ENCODE measurements at places on chromosomes 1 and 21.

- DNase-seq = peak; percentile 82
Measured at GRCh38 chr1:110783292-110783918, 89.5 kb upstream of the CD53 start.

GRCh38 chr1:242651817-242652216 lies 127.3 kb upstream of the PLD5 start:
- DNase-seq = peak; percentile 79

DNA sequence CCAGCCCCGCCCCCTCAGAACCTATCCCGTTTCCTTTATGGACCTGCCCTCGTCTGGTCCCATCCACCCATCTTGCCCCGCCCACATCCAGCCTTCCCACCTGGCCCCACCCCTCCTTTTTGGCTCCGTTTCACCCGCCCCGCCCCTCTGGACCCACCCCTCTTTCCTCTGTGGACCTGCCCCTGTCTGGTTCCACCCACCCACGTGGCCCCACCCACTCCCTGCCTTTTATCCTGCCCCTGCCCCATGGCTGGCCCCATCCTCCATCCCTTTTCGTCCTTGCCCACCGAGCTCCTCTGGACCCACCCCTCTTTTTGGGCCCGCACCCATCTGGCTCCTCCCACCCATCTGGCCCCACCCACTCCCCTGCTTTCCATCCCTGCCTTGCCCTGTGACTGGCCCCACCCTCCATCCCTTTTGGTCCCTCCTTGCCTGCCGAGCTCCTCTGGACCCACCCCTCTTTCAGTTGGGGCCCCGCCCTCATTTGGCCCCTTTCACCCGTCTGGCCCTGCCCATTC lies 177.3 kb downstream of the CAMTA1 start:
- DNase-seq = peak; percentile 92

DNA sequence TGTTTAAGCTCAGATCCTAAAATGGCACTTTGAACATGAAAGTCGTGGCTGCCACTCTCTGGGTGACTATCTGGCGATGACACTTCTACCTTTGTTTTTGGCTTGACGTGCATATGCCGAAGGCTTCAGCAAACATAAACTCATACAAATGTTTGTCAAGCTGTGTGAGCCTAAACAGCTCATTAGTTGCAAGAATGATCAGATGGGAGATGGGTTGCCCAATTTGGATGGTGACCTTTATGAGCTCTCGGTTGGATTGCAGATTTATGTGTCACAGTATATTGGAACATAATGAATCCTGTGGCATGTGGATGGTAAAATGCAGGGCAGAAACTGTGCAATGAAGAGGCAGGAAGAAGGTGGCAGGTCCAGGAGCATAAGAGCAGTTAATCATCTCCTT lies 229.3 kb downstream of the DISC1 start:
- no peak for DNase-seq

DNA sequence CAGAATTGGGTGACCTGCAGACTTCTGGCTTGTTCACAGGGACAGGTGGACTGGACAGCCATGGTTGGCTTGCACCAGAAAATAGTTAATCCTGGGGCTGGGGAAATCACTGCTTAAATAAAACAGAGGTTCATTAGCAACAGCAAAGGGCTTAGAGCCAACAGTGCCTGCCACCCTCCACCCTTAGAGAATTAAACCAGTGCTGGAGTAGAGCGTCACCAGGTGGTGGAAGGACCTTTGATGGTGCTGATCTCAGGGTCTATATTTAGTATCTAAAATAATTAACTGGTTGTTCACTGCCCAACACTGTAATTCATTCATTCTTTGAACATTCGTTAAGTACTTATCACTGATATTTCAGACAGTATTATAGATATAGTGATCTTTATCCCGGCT lies 34.7 kb upstream of the PDE9A start:
- DNase-seq = no peak

DNA sequence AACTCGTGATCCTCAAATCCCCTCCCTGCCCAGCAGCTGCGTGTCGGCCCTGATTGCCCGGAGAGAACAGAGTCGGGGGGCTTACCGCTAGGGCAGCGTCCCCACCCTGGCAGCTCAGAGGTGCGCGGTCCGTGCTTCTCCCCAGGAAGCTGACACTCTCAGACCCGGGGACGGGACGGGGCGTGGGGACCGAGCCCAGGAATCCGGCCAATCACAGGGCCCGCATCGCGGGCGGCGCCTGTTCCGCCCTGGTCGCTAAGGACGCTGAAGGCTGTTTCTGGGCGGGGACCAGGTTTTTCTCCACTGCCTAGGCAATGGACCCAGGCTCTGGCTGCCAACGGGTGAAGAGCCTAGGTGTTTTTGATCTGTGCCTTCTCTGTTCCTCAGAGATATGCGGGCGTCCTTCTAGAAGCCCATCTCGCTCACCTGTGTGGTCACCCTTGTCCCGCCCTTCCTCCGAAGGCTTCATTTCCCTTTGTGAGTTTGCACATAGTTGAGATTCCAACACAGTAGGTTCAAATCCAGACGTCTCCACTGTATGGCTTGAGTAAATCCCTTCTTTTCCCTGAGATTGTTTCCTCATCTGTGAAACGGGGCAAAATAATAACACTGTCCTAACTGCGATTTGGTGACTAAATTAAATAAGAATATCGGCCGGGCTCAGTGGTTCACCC lies at the start of gene C1orf87:
C1orf87 (minus strand) TSS at position 166 of the 674 bp plus-strand sequence. CDS start 1,127 bp downstream, outside the sequence.
- DNase-seq = no peak

DNA sequence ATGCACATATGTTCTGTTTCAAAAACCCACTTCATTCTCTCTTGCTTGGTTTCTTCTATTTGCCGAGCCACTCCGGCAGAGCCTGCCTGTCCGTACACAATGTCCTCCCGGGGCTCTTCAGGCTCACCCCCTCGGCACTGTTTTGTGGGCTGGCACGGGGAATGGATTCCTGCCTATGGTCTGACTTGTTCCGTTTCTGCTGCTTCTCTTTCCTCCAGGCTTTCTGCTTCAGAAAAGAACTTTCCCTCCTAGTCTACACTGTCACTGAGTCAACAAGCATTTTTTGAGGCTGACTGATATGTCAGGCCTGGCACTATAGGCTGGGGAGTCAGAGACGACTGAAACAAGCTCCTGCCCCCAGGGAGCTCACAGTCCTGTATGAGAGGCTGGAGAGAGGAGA lies 28.4 kb upstream of the SARS1 start:
- no peak for DNase-seq

- peak; percentile 73 for DNase-seq
Measured at GRCh38 chr1:156838972-156839371, 19.9 kb downstream of the INSRR start.

DNA sequence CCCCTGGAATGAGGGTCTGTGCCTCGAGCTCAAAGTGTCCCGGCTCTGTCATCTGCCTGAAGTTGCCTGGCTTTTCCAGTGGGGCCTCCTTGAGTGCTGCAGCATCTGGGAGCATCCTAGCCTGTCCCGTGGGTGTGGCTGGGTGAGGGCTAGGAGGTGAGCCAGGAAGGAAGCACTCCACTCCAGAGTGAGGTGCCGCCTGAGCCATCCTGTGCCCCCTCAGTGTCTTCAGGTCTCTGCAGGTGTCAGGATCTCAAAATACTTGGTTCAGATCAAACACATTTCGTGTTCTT lies 11.5 kb downstream of the IBA57 start:
- DNase-seq = no peak

GRCh38 chr1:230246551-230246950 lies 179.5 kb downstream of the GALNT2 start:
- DNase-seq = no peak

GRCh38 chr1:26946270-26946669 lies 14.0 kb downstream of the KDF1 start:
- DNase-seq = no peak

DNA sequence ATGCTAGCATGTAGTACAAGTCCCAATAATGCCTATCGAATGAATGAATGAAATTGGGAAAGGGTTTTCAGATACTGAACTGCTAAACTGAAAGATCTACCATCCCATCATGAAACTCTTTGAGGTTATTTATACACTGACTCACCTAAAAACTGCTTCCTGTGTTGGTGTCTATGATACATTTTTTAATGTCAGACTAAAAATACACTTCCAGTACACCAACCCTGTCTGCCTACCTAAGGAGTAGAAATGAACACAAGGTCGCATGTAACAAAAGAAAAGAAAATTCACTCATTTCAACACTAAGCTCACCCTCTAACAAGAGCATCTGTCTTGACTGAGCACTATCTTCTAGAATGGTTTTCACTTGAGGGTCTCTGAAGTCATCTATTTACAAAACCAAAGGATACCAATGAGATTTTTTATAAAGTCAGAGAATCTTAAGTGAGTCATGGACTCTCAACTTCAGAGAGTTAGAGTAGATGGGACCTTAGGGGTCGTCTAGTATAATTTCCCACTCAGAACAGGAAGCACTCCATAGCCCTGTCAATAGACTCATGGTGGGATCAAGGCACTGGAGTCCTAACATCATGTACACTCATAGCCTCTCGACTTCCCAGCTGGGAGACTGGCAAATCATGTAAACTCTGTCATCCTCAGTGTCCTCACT lies 53.4 kb downstream of the WLS start:
- no peak for DNase-seq

DNA sequence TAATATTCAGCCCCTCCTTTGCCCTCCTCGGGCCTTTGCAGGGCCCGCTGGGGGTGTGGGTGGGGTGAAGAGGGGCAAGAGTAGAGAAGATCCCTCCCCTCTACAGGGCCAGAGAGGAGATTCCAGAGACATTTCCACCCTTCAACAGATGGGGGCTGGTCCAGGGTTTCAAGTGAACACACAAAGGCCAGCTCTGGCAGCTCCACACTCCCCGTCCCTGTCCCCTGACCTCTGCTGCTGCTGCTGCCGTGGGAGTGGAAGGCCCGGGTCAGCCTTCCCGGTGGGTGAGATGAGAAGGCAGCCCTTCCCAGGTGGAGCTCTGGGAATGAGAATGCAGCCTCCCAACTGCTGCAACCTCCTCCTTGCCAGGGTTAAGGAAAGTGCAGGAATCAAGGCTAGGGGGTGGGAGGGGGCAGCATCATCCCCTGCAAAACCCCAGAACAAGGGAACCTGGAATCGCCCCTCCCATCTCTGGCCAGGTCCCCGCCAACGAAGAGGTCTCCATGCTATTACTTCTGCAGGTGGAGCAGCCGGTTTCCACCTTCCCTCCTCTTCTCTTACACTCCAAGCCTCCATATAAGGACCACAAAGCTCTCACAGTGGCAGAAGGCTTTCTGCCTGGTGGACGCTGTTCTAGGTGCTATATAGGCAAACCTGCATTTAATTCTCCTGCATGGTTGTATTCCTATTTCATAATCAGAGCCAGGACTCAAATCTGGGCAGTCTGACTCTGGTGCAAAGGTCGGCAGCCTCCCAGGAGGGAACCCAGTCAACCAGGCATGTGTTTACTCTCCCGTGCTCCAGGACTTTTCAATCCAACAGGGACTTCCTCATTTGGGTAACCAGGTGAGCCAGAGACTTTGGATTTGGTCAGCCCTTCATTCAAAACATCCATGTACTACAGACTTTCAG lies 22.9 kb upstream of the ARHGEF10L start:
- no peak for DNase-seq

GRCh38 chr21:45509566-45510465 lies 32.4 kb downstream of the SLC19A1 start:
- DNase-seq = no peak

DNA sequence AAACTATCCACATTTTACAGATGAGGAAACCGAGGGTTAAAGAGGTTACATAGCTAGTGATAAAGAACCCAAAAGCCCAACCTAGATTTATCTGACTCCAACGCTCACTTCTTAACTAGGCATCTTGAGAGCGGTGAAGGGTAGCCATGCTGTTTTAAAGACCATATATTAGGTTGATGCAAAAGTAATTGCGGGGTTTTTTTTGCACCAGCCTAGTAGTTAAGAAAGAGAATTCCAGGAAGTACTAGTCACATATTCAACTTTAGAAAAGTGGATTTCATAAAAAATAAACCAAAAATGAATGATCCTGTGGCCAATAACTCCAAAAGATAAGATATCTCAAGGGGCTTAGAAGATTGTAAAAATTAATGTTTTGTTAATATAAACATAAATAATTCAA lies 162.1 kb downstream of the GLUL start:
- no peak for DNase-seq

- DNase-seq = no peak
Measured at GRCh38 chr1:77659879-77660593, 22.4 kb downstream of the ZZZ3 start.

DNA sequence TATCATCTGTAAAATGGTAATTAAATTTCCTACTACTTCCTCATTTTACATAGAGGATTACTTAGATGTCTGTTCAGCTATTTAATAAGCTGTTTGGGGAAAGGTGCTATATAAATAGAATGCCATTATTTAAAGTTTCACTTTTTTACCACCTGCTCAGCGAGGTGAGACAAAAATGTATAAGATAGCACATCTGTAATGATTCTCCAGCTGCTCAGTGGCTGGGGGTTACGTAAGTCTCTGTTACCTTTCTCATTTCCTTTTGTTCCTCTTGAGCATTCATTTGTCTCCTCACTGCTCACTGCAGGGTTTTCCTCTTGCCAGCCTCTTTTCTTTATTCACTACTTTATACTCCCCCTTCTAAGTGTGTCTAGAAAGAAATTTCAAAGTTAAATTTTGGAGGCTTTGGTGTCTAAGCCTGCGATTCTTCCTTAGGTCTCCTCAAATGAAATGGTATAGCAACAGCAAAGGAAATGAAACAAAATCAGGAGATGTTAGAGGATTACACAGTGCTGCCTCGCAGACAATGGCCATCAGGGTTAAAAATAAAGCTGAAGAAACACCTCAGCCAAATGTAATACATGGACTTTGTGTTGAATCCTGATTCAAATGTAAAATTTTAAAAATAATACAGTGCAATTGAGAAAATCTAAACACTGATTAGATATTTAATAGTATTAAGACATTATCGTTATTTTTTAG lies 6.8 kb downstream of the RGS8 start:
- DNase-seq = peak; percentile 94

DNA sequence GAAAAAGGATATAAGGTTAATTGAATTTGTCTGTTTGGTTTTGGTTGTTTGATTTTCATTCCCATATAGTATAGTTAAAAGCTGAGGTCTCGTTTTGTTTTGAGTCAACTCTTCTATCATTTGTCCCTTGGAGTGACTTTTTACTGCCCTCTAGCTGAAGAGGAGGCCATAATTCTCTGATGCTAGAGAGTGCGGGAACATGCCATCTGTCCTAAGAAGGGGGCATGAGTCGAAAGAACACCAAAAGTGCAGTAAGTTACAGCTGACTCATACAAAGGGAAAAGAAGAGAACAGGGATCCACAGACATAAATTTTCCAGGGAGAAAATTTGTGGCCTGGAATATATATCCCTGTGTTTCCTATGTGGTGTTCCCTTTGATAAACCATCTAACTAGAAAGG lies 4.1 kb downstream of the KRTAP21-3 start:
- DNase-seq = no peak

- no peak for DNase-seq
Measured at GRCh38 chr1:206717674-206717989, 32.9 kb downstream of the MAPKAPK2 start.
